ENCODE measurements at places on chromosomes 12 and 14. TPM values are rescaled to one million over a fixed set of nuclear protein-coding genes. Genes with fewer than 3 reads are reported as not detected.

The RILPL2 gene
- total RNA-seq = 2.1 TPM

DNA sequence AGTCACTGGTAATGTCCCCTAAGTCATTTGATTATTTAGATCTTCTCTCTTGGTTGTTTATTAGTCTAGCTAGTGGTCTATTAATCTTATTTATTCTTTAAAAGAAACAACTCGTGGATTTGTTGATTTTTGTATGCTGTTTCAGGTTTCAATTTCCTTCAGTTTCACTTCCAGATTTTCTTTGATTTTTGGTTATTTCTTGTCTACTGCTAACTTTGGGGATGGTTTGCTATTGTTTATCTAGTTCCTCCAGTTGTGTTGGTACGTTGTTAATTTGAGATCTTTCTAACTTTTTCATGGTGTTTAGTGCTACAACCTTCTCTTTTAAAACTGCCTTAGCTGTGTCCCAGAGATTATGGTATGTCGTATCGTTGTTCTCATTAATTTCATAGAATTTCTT is 18.5 kb upstream of the CD69 start:
- DNase-seq = no peak

- peak; percentile 41 for DNase-seq
Observed at GRCh38 chr12:108691998-108692808, 39.1 kb downstream of the CORO1C start.

- no peak for DNase-seq
Observed at GRCh38 chr14:97903821-97904220, 1106.6 kb downstream of the VRK1 start.

DNA sequence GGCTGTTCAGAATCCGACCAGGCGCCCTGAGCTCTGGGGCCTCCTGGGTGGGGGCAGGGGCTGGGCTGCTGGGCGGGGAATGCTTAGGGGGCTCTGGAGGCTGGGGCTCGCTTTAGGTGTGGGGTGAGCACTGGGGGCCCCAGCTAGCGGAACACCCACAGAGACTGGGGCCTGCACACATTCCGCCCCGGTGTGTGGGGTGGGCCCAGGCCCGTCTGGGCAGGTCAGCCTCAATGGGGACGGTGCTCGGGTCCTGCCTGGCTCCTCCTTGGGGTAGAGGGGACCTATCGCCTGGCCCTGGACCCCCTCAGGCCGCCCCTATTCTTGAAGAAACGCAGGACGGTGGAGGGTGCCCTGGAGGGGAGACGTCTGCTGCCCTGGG is 364.8 kb downstream of the TMEM121 start:
- peak; percentile 6 for DNase-seq

- DNase-seq = no peak
Observed at GRCh38 chr12:27178255-27178654, 65.8 kb upstream of the STK38L start.
